ENCODE measurements at places on chromosomes 5 and 9.

- DNase-seq = no peak
Observed at GRCh38 chr9:93096131-93096802, at the start of gene CARD19. TSS of gene CARD19 (plus strand) at chr9:93096217. CDS start at chr9:93096346, 129 bp downstream.

DNA sequence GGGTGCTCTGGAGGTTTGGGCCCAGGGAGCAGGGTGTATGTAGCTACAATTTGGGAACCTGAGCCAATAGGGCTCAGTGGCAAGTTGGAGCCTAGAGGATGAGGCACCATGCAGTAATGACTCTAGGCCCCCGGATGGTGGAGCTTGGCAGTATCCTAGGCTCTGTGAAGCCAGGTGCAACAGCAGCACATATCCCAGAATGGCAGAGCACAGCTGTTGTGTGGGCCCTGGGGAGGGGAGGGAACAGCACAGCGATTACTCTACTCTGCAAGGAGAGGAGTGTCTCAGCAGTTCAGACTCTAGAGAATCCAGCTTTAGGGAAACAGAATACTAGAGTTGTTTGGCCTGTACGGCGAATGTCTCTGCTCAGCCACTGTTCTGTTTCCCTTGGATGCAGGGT lies 56.1 kb downstream of the LRRTM2 start:
- DNase-seq = no peak

- DNase-seq = peak; percentile 94
Observed at GRCh38 chr5:78518365-78519197, 130.0 kb downstream of the LHFPL2 start.

GRCh38 chr9:91776409-91777291 lies 173.4 kb downstream of the ROR2 start:
- peak; percentile 78 for DNase-seq

GRCh38 chr9:76162086-76162730 lies 232.0 kb downstream of the RFK start:
- DNase-seq = peak; percentile 14

DNA sequence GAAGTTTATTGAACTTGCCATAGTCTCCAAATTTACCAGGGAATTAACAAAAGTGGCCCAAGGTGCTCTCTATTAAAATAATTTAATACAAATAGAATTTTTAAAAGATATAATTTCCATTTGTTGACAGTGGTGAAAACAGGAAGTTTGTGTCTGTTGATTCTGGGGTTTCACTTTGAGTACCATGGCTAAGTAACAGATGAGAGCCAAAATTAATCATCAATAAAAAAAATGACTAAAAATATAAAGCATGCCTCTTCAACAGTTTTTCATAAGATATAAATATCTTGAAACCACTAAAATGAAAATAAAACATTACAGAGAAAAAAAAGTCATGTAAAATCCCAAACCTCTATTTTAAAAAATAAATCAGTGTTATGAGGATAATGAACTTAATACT lies 49.8 kb downstream of the SGCD start:
- no peak for DNase-seq

- DNase-seq = no peak
Observed at GRCh38 chr9:125759764-125760129, 12.6 kb downstream of the PBX3 start.

DNA sequence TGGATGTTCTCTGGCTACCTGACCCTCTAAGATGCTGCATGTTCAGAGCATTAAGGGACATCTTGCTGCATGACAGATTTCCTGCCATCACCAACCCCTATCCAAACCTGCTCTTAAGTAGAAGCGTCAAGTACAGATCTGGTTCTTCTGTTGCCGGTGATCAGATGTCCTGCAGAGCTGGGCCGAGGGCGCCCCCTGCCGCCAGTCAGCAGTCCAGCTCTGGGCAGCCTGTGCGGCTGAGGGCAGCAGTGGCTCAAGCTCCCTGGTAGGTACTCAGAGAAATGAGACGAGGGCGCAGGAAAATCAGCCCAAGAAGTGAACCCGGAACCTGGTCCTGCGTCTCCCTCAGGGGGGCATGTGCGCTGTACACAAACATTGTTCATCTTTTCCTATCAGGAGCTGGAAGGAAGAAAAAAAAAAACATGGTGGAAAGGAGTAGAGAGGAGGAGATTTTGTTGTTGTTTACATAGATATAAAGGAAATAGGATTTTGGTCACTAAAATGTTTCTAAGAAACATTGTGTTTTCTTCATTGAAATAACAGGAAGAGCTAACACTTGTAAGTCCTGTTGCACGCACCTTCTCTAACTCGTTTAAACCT lies 95.8 kb downstream of the CFAP90 start:
- DNase-seq = peak; percentile 36

All from iris pigment epithelial cell (primary cell).